AML-193 (cell line): ENCODE measurements at places on chromosomes 2 and 18.

GRCh38 chr2:241273210-241274020, 42.1 kb downstream of the HDLBP start:
- DNase-seq, result no peak

- no peak for DNase-seq
Measured at GRCh38 chr2:19070886-19071285, 287.5 kb downstream of the OSR1 start.

- no peak for DNase-seq
Measured at GRCh38 chr2:49702740-49703139, 548.4 kb upstream of the FSHR start.

DNA sequence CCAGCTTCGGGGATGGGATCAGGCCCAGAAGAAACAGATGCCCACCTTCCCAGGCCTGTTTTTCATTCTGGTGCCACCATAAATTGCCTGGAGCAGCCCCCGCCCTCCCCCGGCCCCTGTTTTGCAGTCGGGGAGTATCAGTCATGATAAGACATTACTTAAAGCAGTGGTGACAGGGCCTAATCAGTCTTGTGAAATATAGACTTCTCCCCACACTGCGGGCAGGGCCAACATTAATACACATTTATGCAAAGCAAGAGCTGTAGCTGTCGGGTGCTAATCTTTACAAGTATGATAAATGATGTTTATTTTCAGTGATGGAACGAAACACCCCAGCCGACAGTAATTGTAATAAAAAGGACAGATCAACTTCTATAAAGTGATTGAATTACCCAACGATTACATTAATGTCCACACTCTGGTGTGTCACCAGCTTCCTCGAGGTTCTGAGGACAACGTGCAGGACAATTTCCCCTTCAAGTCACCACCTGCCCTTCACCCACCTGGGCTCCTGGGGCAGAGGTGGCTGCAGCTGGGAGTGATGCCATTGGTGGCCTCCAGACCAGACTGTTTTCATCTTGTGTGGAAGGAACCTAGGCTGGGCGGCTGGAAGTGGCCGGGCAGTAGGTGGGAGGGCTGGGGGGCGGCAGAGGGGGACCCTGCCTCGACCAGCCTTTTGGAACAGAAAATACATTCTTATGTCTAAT, 226.0 kb downstream of the TFCP2L1 start:
- no peak for DNase-seq

DNA sequence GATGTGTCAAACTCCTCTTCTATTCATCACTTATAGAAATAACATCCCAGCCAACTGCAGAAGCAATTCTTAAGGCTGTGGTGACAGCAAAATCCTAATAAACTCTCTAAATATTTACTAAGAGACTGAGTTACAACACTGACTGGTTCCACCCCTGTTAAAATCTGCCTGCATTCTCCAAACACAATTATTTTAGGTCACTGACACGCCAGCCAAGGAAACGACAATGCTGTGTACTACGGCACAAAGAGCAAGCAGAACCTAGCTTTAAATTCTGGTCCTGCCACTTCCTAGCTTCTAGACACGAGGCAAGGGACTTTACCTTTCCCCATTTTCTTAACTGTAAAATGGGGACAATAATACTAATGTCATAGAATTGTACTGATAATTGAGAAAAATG, 4.1 kb downstream of the CYRIA start:
- DNase-seq, result no peak

DNA sequence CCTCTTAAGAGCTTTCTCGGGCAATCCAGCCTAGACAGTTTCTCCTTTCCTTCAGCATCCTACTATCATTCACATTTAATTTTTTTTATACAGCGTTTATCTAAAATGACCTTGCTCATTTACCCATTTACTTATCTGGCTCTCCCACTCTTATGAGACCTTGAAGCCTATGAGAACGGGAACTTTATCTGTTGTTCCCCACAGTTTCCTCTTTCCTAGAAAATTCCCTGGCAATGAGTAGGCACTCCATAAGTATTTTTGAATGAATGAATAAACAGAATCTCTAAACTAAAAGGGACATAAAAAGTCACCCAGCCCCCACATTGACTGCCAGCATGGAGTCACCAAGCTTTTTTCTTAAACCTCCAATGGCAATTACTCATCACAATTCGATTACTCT, 353.2 kb downstream of the METTL4 start:
- no peak for DNase-seq

GRCh38 chr2:106339132-106339531, 129.1 kb downstream of the RGPD3 start:
- DNase-seq, result no peak

DNA sequence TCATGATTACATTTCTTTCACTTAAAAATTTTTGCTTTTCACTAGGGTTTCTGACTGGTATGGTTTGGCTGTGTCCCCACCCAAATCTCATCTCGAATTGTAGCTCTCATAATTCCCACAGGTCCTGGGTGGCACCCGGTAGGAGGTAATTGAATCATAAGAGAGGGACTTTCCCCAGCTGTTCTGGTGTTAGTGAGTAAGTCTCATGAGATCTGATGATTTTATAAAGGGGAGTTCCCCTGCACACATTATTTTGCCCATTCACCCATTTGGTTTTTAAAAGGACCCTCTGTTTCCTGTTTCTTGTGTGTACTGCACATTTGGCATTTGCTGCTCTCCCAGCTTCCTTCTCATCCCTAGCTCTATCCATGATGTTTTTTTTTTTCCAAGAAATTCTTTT, 27.8 kb upstream of the NETO1 start:
- no peak for DNase-seq

GRCh38 chr18:11035814-11036495, 113.4 kb downstream of the PIEZO2 start:
- no peak for DNase-seq

DNA sequence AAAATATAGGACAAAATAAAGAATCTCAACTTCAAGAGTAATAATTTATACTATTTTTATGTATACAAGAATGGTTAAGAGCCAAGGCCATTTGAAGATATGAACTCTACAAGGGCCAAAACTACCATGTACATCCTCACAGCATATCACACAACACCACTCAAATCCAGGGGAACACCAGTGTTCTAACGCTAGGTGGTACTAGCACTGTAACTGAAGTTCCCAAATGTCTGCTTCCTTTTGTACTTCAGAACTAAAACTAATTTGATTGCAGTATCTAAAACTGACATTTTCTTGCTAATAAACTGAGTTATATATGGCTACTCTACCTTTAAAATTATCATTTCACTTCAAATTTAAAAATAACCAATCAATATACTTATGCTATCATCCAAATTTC, 47.0 kb downstream of the REV1 start:
- DNase-seq, result no peak

DNA sequence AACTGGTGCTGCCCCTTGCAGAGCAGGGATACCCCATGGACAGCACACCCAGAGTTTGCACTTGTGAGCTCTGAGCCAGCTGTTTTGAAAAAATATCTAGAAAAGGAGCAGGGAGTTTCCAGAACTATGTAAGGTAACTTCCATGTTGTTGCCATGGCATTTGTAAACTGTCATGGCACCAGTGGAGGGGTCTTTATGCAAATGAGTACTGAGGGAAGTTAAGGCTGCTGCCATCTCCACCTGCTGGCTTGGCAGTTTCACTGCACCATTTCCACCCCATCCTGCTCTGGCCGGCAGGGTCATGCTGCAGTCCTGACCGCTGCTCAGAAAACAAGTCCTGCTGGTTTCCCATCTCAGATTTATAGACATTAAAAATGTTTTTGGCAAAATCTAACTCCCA, 52.3 kb upstream of the SNTG2 start:
- no peak for DNase-seq

GRCh38 chr2:172921532-172922236, 154.0 kb upstream of the MAP3K20 start:
- DNase-seq, result no peak

DNA sequence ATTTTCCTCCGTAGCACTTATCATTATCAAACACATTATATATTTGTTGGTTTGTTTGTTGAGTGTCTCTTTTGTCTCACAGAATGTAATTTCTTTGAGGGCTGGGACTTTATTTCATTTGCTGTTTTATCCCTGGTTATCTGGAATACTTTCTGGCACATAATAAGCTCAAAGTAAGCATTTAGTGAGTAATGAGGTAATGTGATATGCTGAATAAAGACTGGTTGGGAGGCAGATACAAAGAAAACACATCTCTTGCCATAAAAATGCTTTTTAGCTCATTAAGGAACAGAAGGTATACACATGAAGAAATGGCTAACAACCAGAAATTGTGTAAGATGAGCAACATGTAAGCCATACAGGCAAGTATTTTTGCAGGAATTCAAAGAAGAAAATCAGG, 1411.8 kb downstream of the LRP1B start:
- no peak for DNase-seq

DNA sequence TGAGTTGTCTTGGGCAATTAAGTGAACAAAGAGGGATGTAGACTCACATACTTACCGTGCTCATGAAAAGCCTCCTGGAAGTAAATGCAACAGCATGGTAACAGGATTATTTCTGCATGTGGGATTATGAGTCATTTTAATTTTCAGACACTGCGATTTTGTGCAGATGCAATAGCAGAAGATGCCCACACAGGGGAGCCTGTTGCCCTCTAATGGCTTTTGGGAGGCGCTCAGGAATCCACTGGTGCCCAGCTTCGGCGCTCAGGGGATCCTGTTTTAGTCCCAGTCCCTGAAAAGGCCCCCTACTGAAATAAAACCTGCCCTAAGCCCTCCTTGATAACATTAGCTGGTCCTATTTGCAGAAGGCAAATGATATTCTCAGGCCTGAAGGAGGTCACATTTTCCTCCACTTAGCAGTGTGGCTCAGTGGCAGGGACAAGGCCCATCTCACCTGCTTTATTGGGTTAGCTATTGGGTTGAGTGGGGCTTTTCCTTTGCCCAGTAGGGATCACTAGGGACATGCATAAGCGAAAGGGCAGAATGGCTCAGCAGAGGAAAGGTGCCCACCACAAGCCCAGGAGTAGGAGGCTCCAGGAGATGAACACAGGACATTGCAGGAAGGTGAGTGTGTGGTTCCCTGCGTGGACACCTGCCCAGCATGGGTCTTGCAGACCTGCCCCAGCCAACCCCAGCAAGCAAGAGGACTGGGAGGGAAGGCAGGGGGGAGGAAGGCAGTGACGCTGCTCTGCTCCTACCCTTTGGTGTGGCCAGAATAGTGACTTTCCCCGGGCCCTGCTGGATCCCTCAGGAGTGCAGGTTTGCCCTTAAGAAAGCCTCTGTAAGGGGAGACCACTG, 26.5 kb upstream of the KCNS3 start:
- DNase-seq, result peak; percentile 51

DNA sequence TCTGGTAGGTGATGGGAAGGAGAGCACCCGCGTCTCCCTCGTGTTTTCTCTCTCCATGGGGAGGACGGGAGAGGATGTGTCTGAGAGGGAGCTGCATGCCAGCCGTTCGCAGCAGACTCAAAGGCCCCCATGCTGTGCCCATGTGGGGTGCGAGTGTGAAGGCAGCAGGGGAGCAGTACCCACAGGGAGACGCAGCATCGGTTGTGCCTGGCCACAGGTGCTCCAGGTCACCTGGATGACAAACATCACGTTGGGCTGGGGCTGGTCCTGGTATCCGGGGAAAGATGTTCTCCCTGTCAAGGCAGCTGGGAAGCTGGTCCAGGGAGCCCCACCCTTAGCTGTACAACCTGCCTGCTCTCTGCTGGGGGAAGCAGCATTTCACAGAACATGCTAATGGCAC, 119.5 kb upstream of the SALL3 start:
- no peak for DNase-seq

DNA sequence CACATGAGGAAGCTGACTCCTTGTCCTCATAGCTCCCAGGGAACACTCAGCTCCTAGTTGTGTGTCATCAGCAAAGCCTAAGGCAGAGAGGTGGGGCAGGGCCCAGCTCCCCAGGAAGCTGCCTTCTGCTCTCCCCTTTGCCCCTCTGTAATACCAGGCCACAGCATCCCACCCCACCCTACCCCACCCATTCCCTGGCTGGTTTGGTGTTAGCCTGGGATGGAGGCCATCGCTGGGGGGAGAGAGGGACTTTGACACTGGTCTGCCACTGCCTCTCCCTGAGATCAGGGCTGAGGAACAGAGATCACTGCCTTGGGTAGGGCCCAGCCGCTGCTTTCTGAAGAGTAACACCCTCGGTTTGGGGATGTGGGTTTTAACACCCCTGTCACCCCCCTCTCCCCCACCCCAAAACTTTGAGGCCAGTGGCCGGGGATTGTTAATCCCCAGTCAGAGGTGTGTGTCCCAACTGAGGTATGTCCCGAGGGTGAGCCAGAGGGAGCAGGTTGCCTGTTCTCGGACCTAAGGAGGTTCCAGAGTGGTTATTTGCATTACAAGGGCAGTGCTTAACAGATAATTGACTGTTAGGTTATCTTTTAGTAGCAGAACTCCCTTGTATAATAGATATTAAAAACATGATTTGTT, 41.4 kb downstream of the TET3 start:
- DNase-seq, result no peak

- DNase-seq, result no peak
Measured at GRCh38 chr2:12980817-12981216, 264.1 kb downstream of the TRIB2 start.

DNA sequence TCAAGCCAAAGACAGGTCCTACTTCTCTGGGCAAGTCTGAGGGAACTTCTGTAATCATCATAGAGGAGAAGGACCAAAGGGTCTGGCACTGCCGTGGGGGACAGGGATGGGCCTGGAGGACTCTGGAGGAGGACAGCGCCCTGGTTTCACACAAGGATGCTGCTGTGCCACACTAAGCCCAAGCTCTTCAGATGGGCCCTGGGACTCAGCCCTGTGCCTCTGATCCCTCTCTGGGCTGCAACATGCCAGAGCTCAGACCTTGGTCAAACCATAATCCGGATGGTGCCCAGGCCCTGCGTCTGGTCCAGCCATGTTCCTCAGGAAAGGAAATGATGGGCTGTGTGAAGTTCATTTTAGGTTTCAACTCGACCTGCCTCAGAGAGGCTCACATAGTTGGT, 222.0 kb upstream of the COPS8 start:
- DNase-seq, result no peak
